ENCODE measurements at places on chromosomes 11 and 22.

GRCh38 chr11:134459246-134460061 is 47.4 kb upstream of the B3GAT1 start:
- H3K36me3 ChIP-seq = no peaks in the 10 kb centered on the region
- H3K27me3 ChIP-seq = no peaks in the 10 kb centered on the region
- H3K4me3 ChIP-seq = no peak overlapping the region

- DNase-seq = no peak
- no peak overlapping the region for H3K4me3 ChIP-seq
- no peaks in the 10 kb centered on the region for H3K4me1 ChIP-seq
- no peaks in the 10 kb centered on the region for H3K27me3 ChIP-seq
- no peak overlapping the region for H3K27ac ChIP-seq
Observed at GRCh38 chr11:107078375-107078774, 60.1 kb upstream of the GUCY1A2 start.

DNA sequence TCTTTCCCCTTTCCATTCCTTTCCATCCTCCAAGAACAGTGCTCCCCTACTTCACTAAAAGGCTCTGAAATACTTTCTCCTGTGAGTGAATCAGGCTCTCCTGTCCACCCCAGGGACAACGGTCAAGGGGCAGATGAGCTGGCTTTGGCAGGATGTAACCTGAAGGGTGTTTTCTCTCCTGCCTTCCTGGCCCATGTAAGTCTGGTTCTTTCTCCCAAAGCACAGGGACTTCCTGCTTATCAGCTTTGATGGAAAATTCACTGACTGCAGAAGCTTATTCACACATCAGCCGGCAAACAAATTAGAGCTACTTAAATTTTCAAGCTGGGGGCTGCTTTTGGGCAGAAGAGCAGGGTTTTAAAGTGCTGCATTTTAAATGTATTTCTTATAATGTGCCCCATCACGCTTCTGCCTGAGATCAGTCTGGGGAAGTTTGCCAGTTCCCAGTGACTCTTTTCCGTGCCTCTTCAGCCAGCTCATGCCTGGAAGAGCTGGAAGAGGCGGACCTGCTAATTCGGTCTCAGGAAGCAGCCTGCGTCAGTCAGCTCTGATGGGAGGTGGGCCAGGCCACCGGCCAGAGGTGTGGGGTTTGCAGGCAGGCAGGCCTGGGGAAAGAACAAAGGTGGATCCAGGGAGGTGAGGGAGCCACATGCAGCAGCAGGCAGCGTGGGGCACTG is 140.4 kb upstream of the TBCEL start:
- H3K27ac ChIP-seq = no peak overlapping the region
- H3K4me1 ChIP-seq = no peaks in the 10 kb centered on the region
- H3K4me3 ChIP-seq = no peak overlapping the region
- DNase-seq = peak; percentile 41

DNA sequence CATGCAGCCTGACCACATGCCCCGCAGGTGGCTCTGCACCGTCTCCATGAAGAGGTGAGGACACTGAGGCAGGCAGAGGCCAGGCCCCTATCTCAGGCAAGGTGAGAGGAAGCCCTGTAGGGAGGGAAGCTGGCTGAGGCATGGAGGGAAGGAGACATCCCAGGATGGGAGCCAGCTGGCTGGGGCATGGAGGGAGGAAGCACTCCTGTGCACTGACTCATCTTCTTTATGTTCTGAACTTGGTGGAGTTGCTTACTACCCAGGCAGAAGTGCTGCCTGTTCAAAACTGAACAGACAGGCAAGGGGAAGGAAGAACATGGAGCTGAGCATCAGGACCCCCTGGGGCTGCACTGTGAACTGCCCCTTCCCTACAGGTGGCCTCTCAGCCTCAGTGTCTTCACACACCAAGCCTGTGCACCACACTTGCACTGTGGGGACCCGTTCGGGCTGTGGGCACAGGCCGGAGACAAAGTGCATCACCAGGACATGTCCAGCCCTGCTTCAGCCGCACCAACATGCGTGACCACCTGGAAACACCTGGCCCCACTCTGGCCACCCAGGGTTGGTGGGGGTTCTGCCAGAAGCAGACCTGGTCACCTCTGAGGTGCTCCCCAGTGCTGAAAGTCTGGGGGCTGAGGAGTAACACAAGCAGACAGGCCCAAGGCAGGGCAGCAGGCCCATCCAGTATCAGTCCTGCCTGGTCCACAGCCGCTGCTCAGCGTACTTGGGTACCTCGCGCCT is 55.5 kb downstream of the DGCR2 start:
- peaks cover 16% of the 10 kb centered on the region for H3K36me3 ChIP-seq
- no peaks in the 10 kb centered on the region for H3K4me1 ChIP-seq
- no peaks in the 10 kb centered on the region for H3K27me3 ChIP-seq
- DNase-seq = no peak

- no peaks in the 10 kb centered on the region for H3K36me3 ChIP-seq
- H3K27me3 ChIP-seq = no peaks in the 10 kb centered on the region
- H3K27ac ChIP-seq = no peak overlapping the region
- no peak for DNase-seq
- H3K4me1 ChIP-seq = no peaks in the 10 kb centered on the region
Observed at GRCh38 chr11:134521452-134522289, 109.6 kb upstream of the B3GAT1 start.

- no peaks in the 10 kb centered on the region for H3K36me3 ChIP-seq
- H3K4me3 ChIP-seq = no peak overlapping the region
- H3K27ac ChIP-seq = no peak overlapping the region
- 0 out of 2 replicates have a peak, but pooled peaks cover 2% of the 10 kb centered on the region for H3K4me1 ChIP-seq
- no peaks in the 10 kb centered on the region for H3K27me3 ChIP-seq
- DNase-seq = no peak
Observed at GRCh38 chr22:45446216-45446615, 32.7 kb downstream of the RIBC2 start.

DNA sequence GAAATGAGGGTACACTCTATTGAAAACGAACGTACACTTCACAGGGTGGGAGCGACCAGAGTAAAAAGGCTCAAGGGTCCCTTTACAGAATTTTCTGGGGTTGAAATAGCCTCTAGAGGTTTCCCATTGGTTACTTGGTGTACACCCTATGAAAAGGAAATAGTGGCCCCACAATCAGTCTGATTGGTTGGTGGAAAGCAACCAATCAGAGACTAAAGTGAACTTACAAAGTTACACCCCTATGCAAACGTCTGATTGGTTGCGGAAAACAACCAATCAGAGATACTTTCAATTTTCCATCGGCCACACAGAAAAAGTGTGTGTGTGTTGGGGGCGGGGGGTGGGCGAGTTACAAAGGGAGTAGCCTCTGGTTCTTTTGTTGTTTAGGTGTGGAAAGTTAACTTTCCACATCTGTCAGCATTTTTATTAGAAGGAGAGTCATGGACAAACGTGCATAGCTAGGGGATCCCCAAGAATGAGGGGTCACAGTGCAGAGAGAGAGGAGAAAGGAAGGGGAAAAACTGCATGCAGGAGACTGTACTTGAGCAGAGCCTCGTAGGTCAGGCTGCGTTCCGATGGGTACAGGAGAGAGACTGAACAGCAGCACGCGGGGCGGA is 1152.1 kb downstream of the TBC1D22A start:
- no peaks in the 10 kb centered on the region for H3K4me1 ChIP-seq
- no peak overlapping the region for H3K27ac ChIP-seq
- peaks cover 16% of the 10 kb centered on the region for H3K36me3 ChIP-seq
- no peak overlapping the region for H3K4me3 ChIP-seq
- H3K27me3 ChIP-seq = no peaks in the 10 kb centered on the region

- H3K27ac ChIP-seq = no peak overlapping the region
- H3K36me3 ChIP-seq = peaks cover 46% of the 10 kb centered on the region
- peak; percentile 72 for DNase-seq
Observed at GRCh38 chr11:62602141-62603071, 741 bp upstream of the MTA2 start.

GRCh38 chr11:94152678-94153065 is 24.0 kb downstream of the PANX1 start:
- DNase-seq = no peak
- H3K36me3 ChIP-seq = peaks cover 23% of the 10 kb centered on the region
- no peak overlapping the region for H3K4me3 ChIP-seq
- no peaks in the 10 kb centered on the region for H3K27me3 ChIP-seq
- H3K27ac ChIP-seq = no peak overlapping the region

DNA sequence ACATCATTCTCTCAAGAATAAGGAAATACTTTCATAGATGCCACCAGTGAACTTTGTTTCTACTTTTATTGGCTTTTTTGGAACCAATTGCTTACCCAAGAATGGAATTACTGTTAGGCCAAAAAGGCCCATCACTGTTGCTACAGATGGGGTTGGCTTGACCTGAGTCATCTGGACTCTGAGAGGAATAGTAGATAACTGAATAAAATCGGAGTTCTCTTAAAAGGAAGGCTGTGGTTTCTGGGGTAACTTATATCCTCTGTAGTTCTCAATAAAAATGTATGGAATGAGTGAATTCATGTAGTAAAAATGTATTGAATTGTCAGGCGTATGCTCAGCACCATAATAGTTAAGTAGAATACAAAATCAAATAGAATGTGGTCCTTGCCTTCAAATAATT is 56.6 kb downstream of the ARHGEF12 start:
- no peaks in the 10 kb centered on the region for H3K27me3 ChIP-seq
- DNase-seq = no peak
- H3K27ac ChIP-seq = no peak overlapping the region
- peaks cover 41% of the 10 kb centered on the region for H3K36me3 ChIP-seq

- no peak overlapping the region for H3K27ac ChIP-seq
- no peaks in the 10 kb centered on the region for H3K36me3 ChIP-seq
- peak; percentile 13 for DNase-seq
Observed at GRCh38 chr11:2519862-2520735, 75.3 kb downstream of the KCNQ1 start.

- peaks cover 14% of the 10 kb centered on the region for H3K4me1 ChIP-seq
- no peak overlapping the region for H3K27ac ChIP-seq
- H3K4me3 ChIP-seq = peak overlapping the region; percentile 24
- DNase-seq = no peak
Observed at GRCh38 chr22:17472932-17473331, 90.4 kb upstream of the SLC25A18 start.

GRCh38 chr11:6637871-6638270 is 17.7 kb downstream of the DCHS1 start:
- no peaks in the 10 kb centered on the region for H3K4me1 ChIP-seq
- no peaks in the 10 kb centered on the region for H3K36me3 ChIP-seq
- H3K27me3 ChIP-seq = no peaks in the 10 kb centered on the region
- no peak for DNase-seq
- H3K4me3 ChIP-seq = no peak overlapping the region

DNA sequence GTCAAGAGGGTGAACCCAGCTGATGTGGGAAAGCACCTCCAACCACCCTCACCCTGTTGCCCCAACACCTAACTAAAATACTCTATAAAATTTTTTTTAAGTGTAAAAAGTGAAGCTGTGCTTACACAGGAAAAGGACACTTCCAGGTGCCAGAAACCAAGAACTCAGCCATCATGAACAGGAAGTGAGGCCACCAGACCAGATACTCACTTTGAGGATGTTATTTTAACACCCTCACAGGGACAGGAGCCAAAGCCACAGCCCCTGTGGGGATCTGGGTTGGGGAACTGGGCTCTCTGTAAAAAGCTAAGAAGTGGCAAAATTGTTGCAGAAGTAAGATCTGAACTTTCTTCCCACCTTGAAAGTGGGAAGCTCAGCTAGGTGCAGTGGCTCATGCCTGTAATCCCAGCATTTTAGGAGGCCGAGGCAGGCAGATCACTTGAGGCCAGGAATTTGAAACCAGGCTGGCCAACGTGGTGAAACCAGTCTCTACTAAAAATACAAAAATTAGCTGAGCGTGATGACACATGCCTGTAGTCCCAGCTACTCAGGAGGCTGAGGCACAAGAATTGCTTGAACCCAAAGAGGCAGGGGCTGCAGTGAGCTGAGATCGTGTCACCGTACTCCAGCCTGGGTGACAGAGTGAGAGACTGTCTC is 3.8 kb downstream of the RSPH14 start:
- H3K27me3 ChIP-seq = no peaks in the 10 kb centered on the region
- H3K27ac ChIP-seq = no peak overlapping the region
- no peak overlapping the region for H3K4me3 ChIP-seq
- no peak for DNase-seq
- no peaks in the 10 kb centered on the region for H3K36me3 ChIP-seq

- no peaks in the 10 kb centered on the region for H3K4me1 ChIP-seq
- no peak for DNase-seq
- H3K27ac ChIP-seq = no peak overlapping the region
- no peaks in the 10 kb centered on the region for H3K27me3 ChIP-seq
- peaks cover 14% of the 10 kb centered on the region for H3K36me3 ChIP-seq
Observed at GRCh38 chr11:64911689-64912088, 5.3 kb downstream of the ATG2A start.

DNA sequence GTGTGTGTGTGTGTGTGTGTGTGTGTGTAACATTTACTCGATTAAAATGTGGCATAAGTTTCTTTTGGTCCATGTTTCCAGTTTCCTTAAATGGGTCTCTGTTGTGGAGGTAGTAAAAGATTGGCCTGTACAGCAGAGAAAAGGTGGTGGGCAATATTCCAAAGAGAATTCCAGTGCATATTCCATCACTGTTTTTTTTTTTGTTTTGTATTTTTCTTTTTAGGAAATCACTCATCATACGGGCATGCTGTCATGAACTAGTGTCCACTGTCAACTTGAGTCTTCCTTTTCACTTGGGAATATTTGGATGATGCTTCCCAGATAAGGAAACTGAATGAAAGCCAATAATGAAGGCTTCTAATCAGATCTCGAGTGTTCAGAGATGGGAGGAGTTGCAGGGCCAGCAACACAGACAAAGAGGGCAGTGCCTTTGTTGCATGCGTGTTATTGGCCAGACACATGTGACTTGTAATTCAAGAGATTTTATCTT is 95.2 kb upstream of the PDGFD start:
- no peaks in the 10 kb centered on the region for H3K27me3 ChIP-seq
- no peaks in the 10 kb centered on the region for H3K36me3 ChIP-seq

DNA sequence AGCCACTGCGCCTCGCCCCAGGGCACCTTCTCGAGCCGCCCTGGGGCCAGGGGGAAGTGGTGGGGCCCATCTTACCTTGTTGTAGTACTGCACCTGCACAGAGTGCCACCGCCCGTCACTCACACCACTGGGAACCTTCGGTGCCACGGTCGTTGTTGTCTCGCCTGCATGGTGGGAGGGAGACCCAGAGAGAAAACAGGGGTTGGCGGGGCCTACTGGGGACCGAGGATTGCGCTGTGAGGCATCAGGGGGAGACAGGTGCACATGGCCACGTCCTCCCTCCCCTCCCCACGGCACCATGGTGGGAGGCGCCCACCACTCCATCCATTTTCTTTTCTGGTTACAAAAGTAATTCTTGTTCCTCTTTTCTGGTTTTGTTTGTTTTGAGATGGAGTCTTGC is 97.8 kb downstream of the TRMU start:
- H3K27me3 ChIP-seq = no peaks in the 10 kb centered on the region
- no peak overlapping the region for H3K27ac ChIP-seq
- peaks cover 4% of the 10 kb centered on the region for H3K36me3 ChIP-seq

DNA sequence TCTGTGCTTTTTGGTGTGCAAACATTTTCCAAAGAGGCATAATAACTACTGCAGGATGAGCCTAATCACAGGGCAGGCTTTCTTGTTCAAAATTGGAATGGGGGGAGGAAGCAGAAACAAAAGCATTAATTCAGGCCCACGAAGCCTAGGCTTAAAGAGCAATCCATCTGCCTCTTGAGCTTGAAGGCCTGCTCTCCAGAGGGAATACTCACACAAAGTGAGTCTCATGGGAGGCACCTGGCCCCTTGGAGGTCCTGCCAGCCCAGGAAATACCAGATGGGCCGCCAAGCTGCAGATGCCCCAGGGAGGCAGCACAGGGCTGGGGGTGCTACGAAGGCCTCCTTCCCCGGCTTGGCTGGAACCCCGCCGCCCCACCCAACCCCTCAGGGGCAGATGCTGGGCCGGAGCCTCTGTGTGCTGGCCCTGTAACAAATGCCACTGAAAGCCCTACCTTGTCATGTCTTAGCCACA is 39.3 kb upstream of the COMT start:
- H3K27me3 ChIP-seq = no peaks in the 10 kb centered on the region
- H3K27ac ChIP-seq = no peak overlapping the region
- no peaks in the 10 kb centered on the region for H3K4me1 ChIP-seq
- peak; percentile 26 for DNase-seq
- no peaks in the 10 kb centered on the region for H3K36me3 ChIP-seq

Measured in H9 (cell line).